ENCODE measurements at places on chromosomes 2 and 18. TPM values are rescaled to one million over a fixed set of nuclear protein-coding genes. Genes with fewer than 3 reads are reported as not detected.

CASP10 gene
- 1.1 TPM for polyA plus RNA-seq

EML6 gene
- polyA plus RNA-seq, result not detected

ASIC4 gene
- polyA plus RNA-seq, result not detected

MBOAT2 gene
- polyA plus RNA-seq, result 11.6 TPM

RTP5 gene
- not detected for polyA plus RNA-seq

PROKR1 gene
- not detected for polyA plus RNA-seq

TRABD2A gene
- polyA plus RNA-seq, result 0.23 TPM

CLASP1 gene
- polyA plus RNA-seq, result 11.8 TPM

HNMT gene
- 65.5 TPM for polyA plus RNA-seq

GULP1 gene
- 65.3 TPM for polyA plus RNA-seq

PDE6D gene
- 26.9 TPM for polyA plus RNA-seq

DNA sequence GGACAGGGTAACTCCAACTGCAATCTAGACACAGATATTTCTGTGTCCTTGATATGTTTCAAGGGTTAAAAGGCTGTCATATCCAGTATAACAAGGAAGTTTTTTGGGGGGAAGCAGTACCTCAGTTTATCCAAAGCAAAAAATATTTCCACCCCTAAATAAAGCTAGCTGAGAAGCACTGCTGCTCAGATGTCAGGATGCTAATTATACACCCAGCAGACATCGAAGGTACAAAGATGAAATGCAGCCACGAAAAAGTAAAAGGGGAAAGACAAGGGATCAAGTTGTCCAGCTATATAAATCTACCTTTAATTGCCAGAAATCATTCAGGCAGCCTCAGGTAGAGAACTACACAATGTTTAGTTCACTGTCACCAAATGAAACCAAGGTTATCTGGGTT is 26.2 kb downstream of the ELAC1 start:
- no peak for DNase-seq

GRCh38 chr2:151520976-151521375 is 111.3 kb downstream of the RIF1 start:
- DNase-seq, result no peak

DNA sequence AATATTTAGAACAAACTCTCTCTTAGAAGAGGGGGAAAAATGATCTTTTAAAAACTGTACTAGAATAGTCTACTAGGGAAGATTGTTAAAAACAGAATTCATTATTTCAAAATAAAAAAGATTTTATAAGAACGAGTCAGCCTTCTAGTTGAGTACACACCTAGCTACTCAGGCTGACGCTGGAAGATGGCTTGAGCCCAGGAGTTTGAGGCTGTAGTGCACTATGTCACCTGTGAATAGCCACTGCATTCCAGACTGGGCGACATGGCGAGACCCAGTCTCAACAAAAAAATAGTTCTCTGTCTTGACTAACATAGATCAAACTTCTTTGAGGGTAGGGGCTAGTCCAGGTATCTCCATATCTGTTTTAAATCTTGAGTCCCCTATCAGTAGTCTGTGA is 33.9 kb downstream of the ERLEC1 start:
- DNase-seq, result no peak

DNA sequence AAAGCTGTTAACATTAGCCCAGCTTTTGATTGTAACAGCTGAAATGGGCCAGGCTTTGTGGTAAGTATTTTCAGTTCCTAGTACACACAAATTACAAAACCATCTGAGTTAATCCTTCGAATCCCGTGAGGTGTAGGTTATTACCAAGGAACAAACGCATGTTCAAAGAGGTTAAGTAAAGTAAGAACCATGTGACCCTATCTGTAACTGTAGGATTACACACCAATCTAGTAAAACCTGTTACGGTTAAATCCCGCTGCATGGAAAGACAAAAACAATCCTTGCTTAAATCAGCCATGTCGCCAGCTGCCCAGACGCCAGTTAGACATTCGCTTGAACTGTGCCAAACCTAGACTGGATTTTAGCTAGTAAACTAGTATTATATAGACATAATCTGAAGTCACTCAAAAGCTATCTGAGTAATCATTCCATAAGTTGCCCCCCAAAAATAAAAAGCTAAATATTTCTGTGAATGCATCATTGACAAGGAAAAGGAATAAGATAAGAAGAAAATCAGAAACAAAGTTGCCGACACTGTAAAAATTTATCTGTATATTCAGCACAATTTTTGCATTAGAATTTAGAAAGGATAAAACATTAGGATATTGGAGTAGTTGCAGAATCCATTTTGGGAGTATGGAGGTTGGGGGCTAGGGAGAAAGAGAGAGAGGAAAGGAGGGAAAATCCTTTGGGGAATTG is 638.0 kb downstream of the CNTNAP5 start:
- DNase-seq, result no peak

- no peak for DNase-seq
These were observed 8.6 kb downstream of the SH3BP4 start for GRCh38 chr2:234960175-234961088.

DNA sequence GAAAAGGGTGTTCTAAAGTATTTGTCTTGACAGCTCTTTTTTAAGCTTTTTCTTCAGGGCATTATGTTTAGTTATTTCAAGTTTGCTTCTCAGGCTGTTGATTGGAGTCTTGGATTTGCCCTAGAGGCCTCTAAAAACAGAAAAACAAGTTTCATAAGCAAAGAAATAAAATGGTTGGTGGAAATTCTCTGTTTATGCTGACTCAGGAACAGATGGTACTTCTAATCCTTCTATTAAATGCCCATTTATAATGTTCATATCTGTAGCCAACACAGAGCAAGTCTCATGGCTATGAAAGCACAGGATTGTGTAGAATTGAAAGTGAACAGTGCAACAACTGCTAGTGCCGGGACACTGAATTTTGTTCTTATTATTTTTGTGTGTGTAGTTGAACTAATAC is 60.4 kb downstream of the KCNJ3 start:
- no peak for DNase-seq

DNA sequence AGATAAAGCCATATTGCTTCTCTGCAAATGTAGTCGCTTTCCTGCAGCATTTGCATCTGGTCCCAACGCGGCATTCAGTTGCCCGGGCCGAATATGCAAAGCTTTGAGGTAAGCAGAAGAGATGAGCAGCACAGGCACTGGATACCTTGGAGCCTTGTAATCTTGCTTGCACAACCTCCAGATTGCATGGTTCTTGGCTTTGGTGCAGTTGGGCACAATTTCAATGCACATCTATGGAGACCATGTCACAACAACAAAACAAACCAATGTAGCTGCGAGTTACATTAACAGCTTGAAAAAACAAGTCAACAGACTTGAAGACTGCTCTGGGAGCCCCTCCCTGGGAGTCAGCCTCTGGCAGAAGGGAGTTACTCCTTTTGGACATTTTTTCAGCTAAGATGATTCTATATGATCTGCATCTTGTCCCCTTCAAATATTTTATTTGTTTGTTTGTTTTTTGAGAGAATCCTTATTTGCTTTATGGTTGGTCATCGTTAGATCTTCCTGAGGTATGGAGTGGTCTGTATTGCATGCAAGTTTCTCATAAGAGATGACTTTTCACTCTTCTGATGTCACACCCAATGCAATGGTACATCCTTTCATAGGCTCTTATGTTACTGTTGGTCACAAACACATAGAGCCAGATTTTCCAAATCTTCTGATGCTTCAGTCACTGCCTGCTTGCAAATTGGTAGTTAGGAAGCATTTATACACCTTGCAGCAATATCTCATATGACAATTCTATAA is 113.5 kb downstream of the EFEMP1 start:
- DNase-seq, result no peak

DNA sequence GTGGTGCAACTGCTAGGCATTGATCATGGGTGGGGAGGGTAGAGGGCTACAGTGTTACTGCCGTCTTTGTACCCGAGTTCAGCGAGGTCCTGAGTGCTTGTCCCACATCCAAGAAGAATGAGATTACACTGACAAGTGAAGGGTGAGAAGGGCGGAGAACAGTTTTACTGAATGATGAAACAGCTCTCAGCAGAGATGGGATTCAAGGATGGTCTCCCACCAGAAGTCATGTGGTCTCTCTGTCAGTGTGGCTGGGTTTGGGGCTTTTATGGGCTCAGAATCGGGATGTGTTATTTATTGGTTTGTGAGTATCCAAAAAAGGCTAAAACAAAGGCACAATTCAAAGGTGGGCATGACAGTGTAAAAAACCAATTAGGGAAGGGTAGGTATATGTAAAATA is 10.8 kb upstream of the ASB1 start:
- no peak for DNase-seq

DNA sequence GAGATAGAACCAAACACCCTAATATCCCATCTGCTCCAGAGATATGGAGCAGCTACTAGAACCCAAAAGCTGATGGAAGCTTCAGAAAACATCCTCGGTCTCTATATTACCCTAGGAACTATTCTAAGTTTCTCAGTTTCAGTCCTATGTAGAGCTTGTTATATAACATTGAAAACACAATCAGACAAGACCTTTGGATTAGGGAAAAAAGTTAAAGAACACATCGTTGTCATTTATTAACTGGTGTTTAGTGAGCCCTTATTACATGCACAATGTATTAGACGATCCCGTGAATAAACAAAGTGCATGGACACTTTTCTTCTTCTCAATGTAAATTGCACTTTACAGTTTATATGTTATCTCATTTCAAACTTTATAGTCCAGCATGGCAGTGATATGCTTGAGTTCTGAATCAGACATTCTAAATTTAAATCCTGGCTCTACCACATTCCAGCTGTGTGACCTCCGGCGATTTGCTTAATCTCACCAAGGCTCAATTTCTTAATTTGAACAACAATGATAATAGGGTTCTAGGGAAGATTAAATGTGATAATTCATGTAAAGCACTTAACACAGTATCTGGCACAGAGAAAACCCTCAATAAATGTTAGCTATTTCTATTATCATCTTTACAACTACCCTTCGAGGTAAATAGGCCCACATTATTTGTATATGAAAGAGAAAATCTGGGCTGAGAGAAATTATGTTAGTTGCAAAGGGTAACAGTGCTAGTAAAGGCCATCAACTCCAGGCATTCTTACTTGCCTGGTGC is 83.6 kb upstream of the PIK3C3 start:
- DNase-seq, result no peak

DNA sequence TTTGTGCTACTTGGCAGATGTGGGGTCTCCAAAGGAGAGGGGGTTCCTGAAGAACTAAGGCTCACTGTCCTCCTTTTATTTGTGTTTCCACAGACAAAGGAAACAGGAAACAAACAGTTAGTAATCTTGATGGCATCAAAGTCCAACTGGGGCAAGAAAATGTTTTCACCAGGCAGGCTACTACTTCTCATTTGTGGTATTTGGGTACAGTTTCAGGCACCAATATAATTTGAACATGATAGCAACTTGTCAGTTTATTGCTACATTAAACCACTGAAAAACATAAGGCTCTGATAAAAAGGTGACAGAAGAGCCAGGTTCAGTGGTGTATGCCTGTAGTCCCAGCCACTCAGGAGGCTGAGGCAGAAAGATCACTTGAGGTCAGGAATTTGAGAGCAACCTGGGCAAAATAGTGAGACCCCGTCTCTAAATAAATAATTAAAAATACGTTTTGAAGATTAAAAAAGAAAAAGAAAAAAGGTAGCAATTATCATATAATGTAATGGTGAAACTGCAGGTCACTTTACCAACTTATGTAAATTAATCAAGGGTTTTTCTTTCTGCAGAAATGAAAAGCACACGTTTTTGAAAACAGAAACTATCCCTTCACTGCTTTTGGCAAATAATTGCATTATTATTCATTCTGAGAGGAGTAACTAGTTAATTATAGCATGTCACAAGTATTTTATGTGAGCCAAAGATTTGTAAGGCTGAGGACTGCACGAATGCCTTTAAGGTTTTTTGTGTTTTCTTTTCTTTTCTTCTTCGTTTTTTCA is 157.5 kb upstream of the CAVIN2 start:
- DNase-seq, result no peak

DNA sequence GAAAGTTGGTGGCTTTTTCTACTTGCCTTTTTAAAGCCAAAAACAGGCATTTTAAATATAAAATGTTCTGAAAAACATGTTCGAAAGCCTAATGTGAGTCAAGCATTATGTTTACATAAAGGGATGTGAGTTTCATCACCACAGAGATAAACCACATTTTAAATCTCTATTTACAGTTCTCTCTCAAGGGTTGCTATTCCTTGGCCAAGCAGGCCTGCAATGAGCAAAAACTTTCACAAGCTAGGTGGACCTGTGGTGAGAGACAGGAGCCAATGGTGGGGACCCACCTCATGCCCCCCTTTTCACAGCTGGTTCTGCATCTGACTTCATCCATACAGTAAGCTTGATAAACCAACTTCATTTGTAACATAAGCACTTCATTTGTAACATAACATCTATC is 65.1 kb downstream of the CUL3 start:
- DNase-seq, result no peak

DNA sequence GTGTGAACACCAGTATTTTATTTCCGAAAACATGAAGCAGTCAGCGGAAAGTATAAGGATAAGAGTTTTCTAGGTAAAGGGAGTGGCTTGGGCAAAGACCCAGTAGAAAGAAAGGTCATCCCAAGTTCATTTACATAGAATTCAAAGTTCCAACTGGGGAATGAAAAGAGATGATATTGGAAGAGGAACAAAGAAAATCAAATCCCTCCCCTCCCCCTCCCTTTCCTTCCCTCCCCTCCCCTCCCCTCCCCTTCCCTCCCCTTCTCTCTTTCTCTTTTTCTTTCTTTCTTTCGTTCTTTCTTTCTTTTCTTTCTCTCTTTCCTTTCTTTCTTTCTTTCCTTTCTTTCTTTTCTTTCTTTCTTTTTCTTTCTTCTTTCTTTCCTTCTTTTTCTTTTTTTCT is 675.7 kb upstream of the NRXN1 start:
- DNase-seq, result no peak

DNA sequence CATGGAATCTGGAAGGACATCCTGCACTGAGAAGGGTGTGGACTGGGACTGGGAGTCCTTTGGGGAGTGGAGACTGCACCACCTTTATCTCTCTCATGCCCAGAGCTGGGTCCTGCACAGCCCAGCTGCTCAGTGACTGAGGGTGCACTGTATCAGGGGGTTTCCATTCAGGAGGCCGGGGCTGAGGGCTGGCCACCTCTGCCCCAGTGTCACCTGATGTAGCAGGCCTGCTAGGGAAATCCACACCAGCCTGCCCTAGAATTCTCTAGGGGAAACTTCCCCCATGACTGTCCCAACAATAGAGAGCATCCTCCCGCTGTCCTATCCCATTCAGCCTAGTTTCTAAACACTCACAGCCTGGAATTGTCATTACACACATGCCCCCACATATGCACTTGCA is 116.7 kb downstream of the CTIF start:
- no peak for DNase-seq

GRCh38 chr18:56196495-56197225 is 441.7 kb downstream of the TXNL1 start:
- DNase-seq, result no peak

GRCh38 chr18:13658436-13659204 is 67.7 kb downstream of the FAM210A start:
- DNase-seq, result no peak

GRCh38 chr2:68429311-68429826 is 37.7 kb downstream of the FBXO48 start:
- no peak for DNase-seq
